ENCODE measurements at places on chromosomes 7 and 10. TPM values are rescaled to one million over a fixed set of nuclear protein-coding genes. Genes with fewer than 3 reads are reported as not detected.

- no peaks in the 10 kb centered on the region for H3K27me3 ChIP-seq
- H3K36me3 ChIP-seq: peaks cover 10% of the 10 kb centered on the region
- no peaks in the 10 kb centered on the region for H3K4me1 ChIP-seq
- no peak for DNase-seq
Measured at GRCh38 chr10:72392571-72392970, 37.9 kb upstream of the DNAJB12 start.

DNA sequence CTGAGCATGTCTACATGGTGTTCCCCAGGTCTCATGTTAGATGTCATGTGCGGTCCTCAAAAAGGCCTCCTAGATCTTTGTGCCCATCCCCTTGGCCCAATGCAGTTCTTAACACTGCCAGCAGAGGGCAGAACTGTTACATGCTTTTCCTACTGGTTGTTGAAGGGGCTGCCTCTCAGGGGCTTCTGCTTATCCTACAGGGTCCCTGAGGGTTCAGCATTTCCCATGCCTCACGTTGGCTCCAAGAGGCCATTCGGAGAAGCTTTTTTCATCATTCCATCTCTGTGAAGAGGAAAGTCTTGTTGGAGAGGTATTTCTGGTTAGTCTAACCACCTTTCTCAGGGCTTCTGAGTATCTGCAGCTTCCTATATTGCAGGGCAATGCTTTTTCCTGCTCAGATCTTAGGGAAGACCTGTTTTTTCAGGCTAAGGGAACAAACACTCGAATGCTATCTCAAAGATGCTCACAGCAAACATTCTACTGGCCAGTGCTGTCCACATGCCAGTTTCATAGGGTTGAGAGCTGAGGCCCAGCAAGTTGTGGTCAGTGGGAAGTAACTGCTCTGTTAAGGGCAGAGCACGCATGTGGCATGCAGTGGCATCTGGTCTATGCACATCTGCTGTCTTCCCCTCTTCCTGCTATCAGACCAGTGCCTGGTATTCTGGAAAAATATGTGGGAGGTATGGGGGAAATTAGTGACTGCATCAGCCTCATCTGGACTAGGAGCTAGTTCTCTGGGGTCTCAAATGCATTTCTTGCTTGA, 31.5 kb downstream of the MBL2 start:
- H3K4me1 ChIP-seq: no peaks in the 10 kb centered on the region
- H3K36me3 ChIP-seq: no peaks in the 10 kb centered on the region
- no peak overlapping the region for H3K27ac ChIP-seq
- no peak overlapping the region for H3K4me3 ChIP-seq

- H3K27ac ChIP-seq: no peak overlapping the region
- H3K36me3 ChIP-seq: no peaks in the 10 kb centered on the region
- DNase-seq: no peak
- H3K27me3 ChIP-seq: no peaks in the 10 kb centered on the region
Measured at GRCh38 chr10:121091961-121092719, 241.0 kb downstream of the WDR11 start.

GRCh38 chr10:117860823-117861222, 185.9 kb downstream of the RAB11FIP2 start:
- H3K27ac ChIP-seq: no peak overlapping the region
- no peaks in the 10 kb centered on the region for H3K27me3 ChIP-seq
- H3K4me1 ChIP-seq: no peaks in the 10 kb centered on the region
- DNase-seq: no peak
- H3K36me3 ChIP-seq: no peaks in the 10 kb centered on the region
- no peak overlapping the region for H3K4me3 ChIP-seq

DNA sequence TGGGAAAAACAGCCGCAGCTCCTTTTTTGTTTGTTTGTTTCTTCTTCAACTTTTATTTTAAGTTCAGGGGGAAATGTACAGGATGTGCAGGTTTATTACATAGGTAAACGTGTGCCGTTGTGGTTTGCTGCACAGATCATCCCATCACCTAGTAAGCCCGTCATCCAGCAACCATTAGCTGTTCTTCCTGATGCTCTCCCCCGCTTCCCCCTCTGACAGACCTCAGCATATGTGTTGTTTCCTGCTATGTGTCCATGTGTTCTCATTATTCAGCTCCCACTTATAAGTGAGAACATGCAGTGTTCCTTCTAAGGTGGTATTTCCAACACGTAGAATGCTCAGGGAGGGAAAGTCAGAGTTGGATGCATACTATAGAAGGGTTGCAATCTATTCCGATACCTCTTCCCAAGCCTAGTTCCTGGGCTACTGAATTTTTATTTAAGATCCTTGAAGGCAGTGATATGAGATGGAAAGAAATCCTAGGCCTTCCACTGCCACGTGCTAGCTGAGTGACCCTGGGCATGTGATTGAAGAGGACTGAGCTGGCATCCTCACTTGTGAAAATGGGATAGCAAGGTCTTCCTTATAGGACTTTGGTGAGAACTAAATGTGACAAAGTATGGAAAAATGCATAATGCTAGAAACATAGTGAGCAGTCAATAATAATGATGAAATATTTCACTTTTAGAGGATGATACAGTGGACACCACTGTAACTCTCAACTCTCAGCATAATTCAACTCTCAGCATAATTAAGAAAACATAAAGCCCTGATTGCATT, 278.5 kb downstream of the REEP3 start:
- H3K36me3 ChIP-seq: no peaks in the 10 kb centered on the region
- H3K27ac ChIP-seq: peak overlapping the region; percentile 48
- H3K4me3 ChIP-seq: no peak overlapping the region
- DNase-seq: no peak
- peaks cover 16% of the 10 kb centered on the region for H3K4me1 ChIP-seq
- H3K27me3 ChIP-seq: no peaks in the 10 kb centered on the region

- no peaks in the 10 kb centered on the region for H3K36me3 ChIP-seq
- no peak overlapping the region for H3K4me3 ChIP-seq
- no peaks in the 10 kb centered on the region for H3K27me3 ChIP-seq
Measured at GRCh38 chr10:91196268-91197048, 24.0 kb upstream of the PCGF5 start.

DNA sequence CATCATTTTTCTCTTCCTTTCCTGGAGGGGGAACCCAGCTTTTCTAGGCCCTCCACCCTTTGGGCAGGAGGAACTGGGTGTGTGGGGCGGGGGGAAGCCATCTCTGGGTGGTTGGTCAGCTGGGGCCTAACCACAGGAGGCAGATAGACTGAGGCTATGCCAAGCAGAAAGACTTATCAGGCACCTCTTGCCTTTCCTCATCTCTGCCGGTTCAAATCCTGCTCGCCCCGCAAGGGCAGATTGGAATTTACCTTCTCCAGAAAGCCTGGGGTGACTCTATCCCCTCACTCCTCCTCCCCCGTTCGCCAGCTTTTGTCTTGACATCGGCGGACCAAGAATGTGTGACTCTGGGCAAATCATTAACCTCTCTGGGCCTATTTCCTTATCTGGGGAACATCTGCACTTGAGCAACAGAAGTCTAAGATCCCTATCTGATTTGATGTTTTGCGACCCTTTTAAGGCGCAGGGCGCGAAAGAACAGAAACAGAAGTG, 584 bp upstream of the GARS1 start:
- H3K27me3 ChIP-seq: no peaks in the 10 kb centered on the region
- DNase-seq: peak; percentile 22
- H3K27ac ChIP-seq: peak overlapping the region; percentile 91
- H3K36me3 ChIP-seq: no peaks in the 10 kb centered on the region

GRCh38 chr10:6204063-6204340, 1.3 kb downstream of the PFKFB3 start:
- peak; percentile 79 for DNase-seq
- no peaks in the 10 kb centered on the region for H3K36me3 ChIP-seq
- peaks cover 28% of the 10 kb centered on the region for H3K4me1 ChIP-seq
- H3K4me3 ChIP-seq: peak overlapping the region; percentile 82
- H3K27ac ChIP-seq: peak overlapping the region; percentile 69

GRCh38 chr7:4803397-4804241, 28.2 kb downstream of the AP5Z1 start:
- H3K4me3 ChIP-seq: no peak overlapping the region
- no peaks in the 10 kb centered on the region for H3K36me3 ChIP-seq
- no peak for DNase-seq
- H3K27me3 ChIP-seq: no peaks in the 10 kb centered on the region
- H3K27ac ChIP-seq: no peak overlapping the region

Gene FAM237B
- total RNA-seq: not detected

Gene CCDC172
- total RNA-seq: not detected

Gene CCDC136
- 6.4 TPM for total RNA-seq

Gene HTRA1
- 153 TPM for total RNA-seq
